ENCODE measurements at places on chromosomes 7 and 10.

GRCh38 chr7:24665564-24666294 lies 91.5 kb downstream of the GSDME start:
- DNase-seq: peak; percentile 22

- no peak for DNase-seq
Measured at GRCh38 chr10:84685047-84685660, 356.8 kb downstream of the CCSER2 start.

- DNase-seq: peak; percentile 33
Measured at GRCh38 chr10:95246582-95247051, 44.2 kb downstream of the PDLIM1 start.

- DNase-seq: no peak
Measured at GRCh38 chr10:118259288-118259906, 82.7 kb downstream of the FAM204A start.

- no peak for DNase-seq
Measured at GRCh38 chr7:151568956-151569940, 49.6 kb upstream of the RHEB start.

- DNase-seq: no peak
Measured at GRCh38 chr7:101597941-101598340, 31.2 kb downstream of the MYL10 start.

DNA sequence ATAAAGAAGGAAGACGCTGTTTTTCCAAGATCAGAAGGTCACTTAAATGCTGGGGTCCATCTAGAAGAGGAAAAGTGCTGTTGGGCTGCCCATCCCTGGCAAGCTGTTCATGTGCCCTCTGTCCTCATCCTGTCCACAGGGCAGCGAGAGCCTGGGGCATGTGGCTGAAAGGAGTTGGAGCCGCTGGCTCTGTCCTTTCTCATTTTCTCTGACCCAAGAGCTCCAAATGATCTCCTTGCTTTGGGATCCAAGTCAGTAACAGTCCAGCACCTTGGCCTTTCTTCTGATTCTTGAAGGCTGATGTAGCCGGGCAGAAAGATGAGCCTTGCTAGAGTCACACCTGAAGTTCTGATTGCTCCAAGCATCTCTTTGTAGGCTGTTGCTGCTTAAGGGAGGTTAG lies 44.4 kb downstream of the SPDYE5 start:
- no peak for DNase-seq
